Activated CD4-positive, alpha-beta T cell treated with anti-CD3 and anti-CD28 coated beads, Interleukin-2, amount 50 U/mL, for 1 hour (primary cell): ENCODE measurements at places on chromosomes 16 and 17.

DNA sequence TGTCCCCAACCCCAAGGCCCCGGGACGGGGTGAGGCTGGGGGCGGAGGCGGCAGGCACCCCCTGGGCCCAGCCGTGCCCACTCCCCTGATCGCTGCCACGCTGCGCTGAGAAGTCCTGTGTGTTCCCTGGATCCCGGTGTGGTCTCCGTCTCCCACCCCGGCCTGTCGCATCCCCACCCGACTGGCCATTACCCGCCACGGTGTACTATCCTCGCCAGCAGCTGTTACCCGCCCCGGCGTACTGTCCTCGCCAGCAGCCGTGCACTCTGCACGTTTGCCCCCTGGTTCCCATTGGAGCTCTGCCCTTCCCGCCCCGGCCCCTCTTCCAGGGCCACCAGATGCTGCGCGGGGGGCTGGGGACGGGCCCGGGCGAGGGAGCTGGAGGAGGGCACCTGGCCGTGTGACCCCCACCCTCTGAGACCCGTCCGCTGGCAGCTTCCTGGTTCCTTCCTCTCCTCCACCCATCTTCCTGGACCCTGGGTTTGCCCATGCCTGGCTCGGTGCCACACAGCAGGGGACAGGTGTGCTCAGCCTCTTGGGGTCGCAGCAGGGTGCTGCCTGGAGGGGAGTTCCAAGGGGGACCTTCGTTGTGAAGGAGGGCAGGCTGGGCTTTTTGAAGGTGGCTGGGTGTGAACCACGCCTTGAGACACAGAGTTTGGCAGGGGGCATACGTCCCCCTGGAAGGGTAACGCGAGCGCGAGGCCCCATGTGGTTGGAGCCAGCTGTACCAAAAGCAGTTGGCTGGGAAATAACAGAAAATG, 19.7 kb downstream of the BAHCC1 start:
- DNase-seq, result no peak

GRCh38 chr16:22265351-22265750, 31.9 kb upstream of the POLR3E start:
- DNase-seq, result no peak

GRCh38 chr17:36182176-36183000, 6.0 kb upstream of the TBC1D3B start:
- DNase-seq, result no peak

GRCh38 chr16:74841904-74842303, 67.3 kb upstream of the FA2H start:
- DNase-seq, result no peak

- DNase-seq, result no peak
These were observed 823 bp upstream of the ZNF469 start for GRCh38 chr16:88381820-88382451.

- peak; percentile 74 for DNase-seq
These were observed 11.4 kb downstream of the GGA3 start for GRCh38 chr17:75250009-75250471.

GRCh38 chr16:48194828-48195556, 39.2 kb upstream of the ABCC12 start:
- DNase-seq, result no peak

- DNase-seq, result no peak
These were observed 45.8 kb upstream of the SLC38A10 start for GRCh38 chr17:81340607-81341515.

GRCh38 chr17:48564188-48565021, 13.7 kb downstream of the HOXB4 start:
- DNase-seq, result no peak

GRCh38 chr16:71264299-71264698, 24.9 kb downstream of the CMTR2 start:
- DNase-seq, result no peak

GRCh38 chr17:79187186-79187585, 112.6 kb downstream of the ENGASE start:
- DNase-seq, result no peak

DNA sequence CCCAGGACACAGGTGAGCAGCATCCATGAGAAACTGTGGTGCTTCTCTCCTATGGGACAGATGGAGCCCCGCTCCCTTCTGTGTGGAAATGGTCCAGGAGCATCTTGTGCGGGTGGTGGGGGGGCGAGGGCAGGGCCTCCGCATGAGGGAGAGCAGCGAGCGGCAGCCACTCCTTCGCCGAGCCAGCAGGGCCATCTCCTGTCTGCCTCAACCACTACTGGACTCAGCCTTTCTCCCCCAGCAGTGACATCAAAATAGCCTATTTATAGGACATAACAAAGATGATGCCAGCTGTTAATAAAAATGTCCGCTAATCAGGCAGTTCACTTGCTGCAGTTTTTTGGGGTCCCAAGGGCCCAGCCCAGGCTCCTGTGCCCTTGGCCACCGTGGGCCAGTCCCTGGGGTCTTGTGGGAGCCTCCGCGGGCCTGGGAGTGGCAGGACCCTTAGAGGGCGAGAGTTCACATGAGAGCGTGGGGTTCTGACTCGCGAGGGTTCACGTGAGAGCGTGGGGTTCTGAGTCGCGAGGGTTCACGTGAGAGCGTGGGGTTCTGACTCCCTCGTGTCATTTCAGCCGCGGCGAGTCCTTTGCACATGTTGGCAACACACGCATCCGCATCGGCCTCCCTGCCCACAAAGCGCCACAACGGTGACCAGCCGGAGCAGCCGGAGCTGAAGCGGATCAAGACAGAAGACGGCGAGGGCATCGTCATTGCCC, 47.4 kb downstream of the WDR45B start:
- DNase-seq, result no peak

DNA sequence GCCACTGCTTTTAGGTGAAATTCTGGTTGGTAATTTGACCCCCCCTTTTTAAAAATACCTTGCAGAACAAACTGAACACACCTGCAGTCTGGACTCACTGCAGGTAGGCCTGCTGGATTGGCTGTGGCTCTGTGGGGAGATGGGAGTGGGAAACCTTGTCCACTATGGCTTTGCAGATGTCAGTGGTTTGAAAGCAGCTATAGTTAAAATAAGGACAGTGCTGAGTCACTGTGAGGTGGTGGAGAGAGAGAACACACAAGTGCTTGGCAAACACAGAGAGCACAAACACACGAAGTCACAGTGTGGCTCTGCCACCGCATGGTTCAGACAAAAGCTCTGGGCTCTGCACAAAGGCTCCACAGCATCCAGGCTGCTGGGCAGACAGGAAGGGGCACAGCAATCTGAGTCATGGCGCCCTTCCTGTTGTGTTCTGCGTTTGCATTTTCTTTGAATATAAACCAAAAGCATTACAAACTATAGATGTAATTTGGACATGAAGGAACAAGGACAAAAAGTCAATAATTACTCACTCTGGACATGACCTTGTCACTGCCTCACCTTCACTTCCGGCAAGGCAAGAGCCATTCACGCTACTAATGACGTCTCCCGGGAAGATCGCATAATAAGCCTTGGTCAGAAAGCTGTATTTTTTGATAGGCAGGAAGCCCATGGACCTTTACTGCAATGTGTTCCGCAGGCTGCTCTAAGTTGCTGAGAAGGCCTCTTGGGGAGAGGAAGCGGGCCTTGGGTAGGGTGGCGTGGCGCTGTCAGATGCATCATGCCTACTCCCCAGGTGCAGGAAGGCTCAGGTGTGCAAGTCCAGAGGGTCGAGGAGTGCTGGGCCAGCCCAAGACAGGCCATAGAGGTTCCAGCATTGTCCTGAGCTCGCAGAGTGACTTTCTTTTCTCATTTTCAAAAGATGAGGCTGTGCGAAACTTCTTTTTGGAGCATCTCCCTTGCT, 60.1 kb upstream of the MED9 start:
- DNase-seq, result no peak

DNA sequence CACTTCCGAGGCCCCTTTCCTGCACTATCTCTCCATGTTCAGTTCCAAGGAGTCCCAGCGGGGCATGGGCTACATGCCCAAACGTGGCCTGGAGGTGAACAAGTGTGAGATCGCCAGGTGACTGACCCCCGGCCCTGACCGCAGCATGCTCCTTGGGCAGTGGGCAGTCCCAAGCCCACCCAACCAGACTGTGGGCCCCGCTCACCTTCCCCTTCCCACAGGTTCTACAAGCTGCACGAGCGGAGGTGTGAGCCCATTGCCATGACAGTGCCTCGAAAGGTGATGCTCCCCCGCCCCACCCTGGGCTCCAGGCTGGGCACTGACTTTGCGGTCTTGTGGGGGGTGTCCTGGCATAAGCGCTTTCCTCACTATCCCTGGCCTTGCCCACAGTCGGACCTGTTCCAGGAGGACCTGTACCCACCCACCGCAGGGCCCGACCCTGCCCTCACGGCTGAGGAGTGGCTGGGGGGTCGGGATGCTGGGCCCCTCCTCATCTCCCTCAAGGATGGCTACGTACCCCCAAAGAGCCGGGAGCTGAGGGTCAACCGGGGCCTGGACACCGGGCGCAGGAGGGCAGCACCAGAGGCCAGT, 4.7 kb downstream of the CORO1A start:
- no peak for DNase-seq

GRCh38 chr17:19337712-19338023, 24.9 kb downstream of the B9D1 start:
- no peak for DNase-seq

DNA sequence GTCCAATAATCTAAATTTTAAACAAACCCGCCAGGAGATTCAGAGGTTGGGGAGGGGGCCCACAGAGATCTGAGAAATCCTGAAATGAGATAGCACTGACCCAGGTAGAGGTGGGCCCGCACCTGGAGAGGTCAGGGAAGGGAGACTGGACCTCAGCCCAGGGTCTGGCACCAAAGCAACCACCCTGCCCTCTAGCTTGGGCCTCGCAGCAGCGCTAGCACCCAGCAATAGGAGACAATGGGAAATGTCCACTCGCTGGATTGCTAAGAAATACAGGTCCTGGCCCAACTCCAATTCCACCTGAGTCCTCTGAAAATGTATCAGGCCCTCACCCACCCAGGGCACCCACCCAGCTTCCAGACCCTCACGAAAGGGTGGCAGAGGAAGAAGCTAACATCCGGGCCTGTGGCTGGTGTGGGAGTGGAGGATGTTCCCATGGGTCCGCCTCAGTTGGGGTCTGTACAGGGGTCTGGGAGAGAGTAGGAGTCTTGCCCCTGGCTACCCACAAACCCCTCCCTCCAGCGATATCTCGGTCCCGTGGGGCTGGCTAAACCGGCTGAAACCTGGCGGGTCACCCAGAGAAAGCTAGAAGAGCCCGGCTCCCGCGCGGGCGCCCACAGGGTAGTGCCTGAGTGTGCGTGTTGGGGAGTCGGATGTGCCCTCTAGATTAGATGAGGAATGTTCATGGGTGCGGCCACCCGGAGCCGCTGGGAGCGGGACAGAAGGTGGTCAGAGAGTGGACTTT, 1.1 kb downstream of the PLLP start:
- no peak for DNase-seq

GRCh38 chr17:48357779-48358602, 72.0 kb downstream of the SKAP1 start:
- no peak for DNase-seq

DNA sequence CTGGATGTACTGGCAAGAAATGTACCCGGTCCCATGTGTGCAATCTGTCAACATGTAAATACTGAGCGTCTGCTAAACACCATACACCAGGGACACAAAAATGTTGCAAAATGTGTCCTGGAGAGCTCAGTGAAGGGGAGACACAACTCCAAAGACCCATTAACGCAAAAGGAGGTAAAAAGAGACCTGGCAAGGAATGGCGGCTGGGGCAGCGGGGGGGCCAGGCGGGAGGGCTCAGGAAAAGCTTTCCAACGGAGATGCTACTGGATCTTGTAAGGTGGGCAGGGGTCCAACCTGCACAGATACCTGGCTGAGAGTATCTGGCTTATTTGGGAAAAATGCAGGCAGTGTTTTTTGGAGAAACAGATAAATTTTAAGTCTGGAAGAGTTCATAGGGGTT, 40.7 kb downstream of the ADCY9 start:
- no peak for DNase-seq

GRCh38 chr17:27089929-27090247, 204.0 kb upstream of the WSB1 start:
- DNase-seq, result no peak

DNA sequence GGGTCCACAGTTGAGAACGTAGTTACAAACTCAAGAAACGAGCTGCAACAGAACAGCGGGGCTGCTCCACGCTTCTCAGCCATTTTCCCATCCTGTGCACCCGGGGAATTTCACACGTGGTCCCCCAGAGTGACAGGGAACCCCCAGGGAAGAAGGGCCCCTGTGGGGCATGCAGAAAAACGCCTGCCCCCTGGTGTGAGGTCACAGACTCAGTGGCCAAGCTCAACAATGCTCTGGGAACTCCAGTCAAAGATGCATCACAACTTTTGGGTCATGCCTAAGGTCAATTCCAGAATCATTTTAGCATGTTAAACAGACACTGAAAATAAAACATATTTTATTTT, 115.4 kb downstream of the ZNF778 start:
- no peak for DNase-seq

GRCh38 chr17:78112518-78113471, 15.8 kb downstream of the TMC6 start:
- DNase-seq, result peak; percentile 81

GRCh38 chr16:22192261-22193062, 13.6 kb upstream of the EEF2K start:
- peak; percentile 73 for DNase-seq

DNA sequence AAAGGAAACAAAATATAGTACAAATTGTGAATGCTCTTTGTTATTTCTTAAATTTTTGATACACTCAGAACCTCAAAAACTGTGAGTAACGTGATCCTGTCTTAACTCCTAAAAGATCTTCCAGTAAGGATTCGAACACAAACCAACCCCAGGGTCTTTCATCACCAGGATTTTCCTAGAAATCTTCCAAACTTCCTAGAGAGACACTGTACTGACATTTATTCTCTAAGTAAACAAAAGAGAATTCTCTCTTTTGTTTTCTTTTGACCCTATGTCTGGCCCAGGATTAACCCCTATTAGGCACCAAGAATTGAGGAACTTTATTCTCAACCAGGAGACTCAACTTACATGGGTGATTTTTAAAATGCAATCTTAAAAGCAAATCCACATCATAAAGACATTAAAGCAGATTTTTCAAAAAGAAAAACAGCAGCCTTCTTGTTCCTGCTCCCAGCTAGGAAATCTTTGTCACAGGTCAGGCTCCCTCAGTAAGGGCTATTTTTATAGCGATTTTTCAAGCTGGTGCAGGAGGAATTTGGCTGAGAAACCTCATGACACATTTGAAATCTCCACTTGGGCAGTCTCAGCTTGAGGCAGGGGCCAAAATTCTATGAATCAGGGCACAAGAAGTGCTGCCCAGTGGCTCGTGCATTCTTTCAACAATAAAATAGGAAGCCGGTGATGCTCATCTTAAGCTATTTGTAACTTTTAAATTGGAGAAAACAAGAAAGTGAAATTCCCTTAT, 6.2 kb upstream of the SMG1 start:
- DNase-seq, result no peak
